ENCODE measurements at places on chromosomes 11 and 22.

DNA sequence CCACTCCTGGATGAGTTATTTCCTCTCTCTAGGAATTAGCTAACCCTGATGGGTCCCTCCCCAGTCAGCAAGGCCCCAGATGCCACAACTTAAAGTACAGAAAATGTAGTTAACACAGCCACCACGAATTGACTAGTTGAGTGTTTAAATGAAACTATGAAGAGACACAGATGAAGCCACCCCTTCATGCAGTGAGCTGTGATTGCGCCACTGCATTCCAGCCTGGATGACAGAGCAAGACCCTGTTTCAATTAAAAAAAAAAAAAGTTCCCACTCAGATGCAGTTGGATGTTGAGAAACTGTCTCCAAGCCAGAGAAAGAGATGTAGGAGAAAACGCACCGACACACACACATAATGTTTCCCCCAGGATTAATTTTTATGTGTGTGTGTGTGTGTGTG, 53.3 kb downstream of the SCN3B start:
- no peak for DNase-seq

GRCh38 chr11:77206264-77207018, 78.4 kb downstream of the MYO7A start:
- no peak for DNase-seq

- DNase-seq, result no peak
Measured at GRCh38 chr11:84790849-84791427, 836.2 kb downstream of the DLG2 start.

DNA sequence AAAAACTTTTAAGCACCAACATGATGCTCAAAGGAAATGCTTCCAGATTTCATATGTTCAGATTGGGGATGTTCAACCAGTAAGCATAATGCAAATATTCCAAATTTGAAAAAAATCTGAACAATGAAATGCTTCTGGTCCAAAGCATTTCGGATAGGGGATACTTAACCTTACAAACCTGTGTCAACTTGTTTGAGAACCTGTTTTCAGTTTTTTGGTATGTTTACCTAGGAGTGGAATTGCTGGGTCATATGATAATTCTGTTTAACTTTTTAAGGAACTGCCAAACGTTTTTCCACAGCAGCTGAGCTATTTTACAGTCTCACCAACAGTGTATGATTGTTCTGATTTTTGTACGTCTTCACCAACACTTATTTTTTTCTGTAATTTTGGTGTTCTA, 23.7 kb downstream of the FAR1 start:
- DNase-seq, result no peak

GRCh38 chr22:47100646-47101200, 338.3 kb downstream of the TBC1D22A start:
- no peak for DNase-seq

DNA sequence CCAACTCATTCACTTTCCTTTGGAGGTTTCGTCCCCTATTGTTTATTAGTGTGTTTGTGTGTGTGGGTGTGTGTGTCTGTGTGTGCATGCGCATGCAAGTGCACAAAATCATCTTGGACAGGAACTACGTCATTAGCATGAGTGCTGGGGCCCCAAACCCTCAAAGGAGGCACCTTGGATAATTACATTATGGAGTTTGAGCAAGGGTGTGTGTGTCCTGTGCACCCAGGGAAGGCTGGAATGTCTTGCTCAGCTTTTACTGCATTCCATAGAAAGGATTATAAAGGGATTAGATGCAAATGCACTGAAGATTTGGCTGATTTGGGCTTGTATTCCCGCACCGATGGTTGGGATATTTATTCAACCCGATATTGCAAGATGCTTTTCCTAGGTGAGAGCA, 203.4 kb upstream of the NAV2 start:
- no peak for DNase-seq

GRCh38 chr22:35375526-35375925, 5.4 kb upstream of the HMOX1 start:
- no peak for DNase-seq

GRCh38 chr22:20015187-20015625, 1.4 kb downstream of the ARVCF start:
- DNase-seq, result no peak

DNA sequence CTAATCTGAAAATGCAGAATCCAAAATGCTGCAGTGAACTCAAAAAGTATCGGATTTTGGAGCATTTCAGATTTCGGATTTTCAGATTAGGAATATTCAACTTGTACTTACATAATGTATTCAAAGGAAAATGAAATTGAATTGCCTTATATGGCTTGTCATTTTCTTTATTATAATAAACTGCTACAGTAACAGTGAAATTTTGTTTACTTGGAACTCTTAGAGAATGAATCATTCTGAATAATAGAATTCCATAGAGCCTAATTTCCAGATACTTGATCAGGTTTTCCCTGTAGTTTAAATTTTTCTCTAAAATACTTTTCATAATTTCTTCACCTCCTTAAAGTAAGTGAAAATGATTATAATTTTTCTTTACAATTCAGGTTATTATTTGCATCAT, 17.3 kb downstream of the TTC17 start:
- DNase-seq, result no peak

DNA sequence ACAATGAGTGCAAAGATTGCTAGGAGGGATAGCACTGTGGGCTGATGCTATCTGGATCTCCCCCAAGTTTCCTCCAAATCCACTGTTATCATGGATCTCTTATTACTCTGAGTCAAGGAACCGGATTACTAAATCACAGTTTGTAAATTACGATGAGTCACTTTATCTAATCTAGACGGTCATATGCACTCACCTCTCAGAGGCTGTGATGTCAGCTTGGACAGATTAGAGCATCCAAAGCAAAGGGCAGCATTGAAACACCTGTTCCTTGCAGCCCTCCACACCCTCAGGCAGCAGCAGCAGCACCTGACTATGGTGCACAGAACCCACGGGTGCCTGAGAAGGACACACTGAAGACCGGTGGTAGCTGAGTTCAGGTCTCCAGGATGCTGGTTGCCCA, 14.0 kb upstream of the POU2AF1 start:
- DNase-seq, result no peak

- no peak for DNase-seq
Measured at GRCh38 chr22:49724030-49724892, 103.4 kb downstream of the BRD1 start.

DNA sequence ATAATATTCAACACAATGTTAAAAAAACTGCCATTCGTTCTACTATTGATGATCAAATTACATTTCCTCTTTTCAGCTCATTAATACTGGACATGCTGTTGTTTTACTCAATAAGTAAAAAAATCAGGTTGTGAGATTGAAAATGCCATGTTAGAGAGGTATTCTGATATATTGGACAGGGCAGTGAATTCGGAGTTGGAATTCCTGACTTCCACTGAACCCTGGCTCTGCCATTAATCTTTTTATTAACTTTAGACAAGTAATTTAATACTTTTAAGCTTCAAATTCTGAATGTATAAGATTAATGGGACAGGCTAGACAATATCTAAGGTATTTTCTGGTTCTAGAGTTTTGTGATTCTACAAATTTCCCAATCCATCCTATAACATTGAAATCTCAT, 12.2 kb upstream of the NOX4 start:
- DNase-seq, result no peak

GRCh38 chr11:17611049-17611448, 64.0 kb downstream of the OTOG start:
- no peak for DNase-seq

GRCh38 chr22:29702000-29702930, 17.5 kb upstream of the CABP7 start:
- DNase-seq, result no peak

DNA sequence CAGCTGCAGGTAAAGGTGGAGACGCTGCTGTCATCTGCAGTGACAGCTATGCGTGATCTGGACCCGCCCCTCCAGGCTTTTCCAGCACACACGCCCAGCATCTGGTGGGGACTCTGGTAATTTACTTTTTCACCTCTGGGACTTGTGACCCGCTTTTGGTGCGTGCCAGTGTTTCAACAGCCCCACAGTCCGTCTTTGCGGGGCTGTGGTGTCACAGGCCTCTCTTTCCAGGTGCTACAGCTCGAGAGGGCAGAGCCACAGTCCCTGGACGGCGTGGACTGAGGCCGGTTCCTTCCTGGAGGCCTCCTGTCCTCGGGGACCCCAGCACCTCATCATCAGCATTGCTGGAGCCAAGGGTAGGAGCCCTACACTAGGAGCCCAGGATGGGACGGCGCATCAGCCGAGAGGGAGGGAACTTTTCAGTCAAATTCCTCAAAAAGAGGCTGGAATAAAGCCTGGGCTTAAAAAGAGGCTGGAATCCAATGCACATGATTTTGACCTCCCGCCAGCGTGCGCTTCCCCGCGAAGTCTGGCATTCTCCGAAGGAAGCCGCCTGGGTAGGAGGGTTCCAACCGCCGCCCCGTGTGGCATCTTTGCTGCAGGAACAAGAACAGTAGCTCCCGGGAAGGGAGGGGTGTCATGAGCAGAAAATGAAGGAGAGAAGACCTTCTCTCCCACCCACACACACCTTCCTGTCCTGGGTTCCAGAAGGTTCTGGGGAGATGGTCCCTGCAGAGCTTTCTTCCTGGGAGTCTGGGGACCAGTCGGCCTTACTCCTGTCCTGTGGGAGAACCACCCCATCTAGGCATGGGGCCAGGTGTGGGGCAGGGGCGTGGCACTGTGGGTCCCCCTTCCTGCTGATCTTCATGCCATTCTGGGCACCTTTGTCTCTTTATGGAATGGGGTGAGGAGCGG, 25.7 kb upstream of the KRTAP5-7 start:
- DNase-seq, result no peak

- DNase-seq, result no peak
Measured at GRCh38 chr11:34243600-34244464, 114.0 kb downstream of the ABTB2 start.

GRCh38 chr11:135009125-135009524, 597.1 kb upstream of the B3GAT1 start:
- no peak for DNase-seq

DNA sequence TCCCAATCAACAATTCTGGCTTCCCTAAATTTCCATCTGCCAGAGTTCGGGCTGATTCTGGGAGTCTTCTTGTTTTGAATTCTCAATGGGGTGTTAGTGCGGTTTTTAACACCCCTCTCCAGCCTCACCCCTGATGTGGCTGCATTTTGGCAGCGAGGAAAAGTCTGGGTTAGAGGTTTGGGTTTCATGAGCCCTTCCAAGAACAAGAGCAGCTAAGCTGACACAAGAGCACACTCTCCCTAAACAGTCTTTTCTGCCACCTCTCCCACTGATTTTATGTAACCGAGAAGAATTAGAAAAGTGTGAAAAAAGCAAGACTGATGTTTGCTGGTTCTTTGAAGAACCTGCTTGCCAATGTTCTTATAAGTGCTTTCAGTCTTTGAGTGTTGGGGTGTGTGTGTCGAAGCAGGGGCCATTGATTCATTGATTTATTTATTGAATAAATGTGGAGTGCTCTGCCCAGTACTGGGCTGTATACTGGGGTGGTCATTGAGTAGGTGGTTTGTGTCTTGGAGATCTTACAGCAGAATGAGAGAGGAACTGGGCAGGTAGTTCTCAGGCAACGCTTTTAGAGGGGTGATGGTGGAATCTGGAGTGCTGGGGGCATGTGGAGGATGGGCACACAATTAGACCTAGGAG, 101.5 kb downstream of the TRAF6 start:
- DNase-seq, result no peak

- DNase-seq, result no peak
Measured at GRCh38 chr22:23850136-23850611, 7.5 kb upstream of the SLC2A11 start.

GRCh38 chr11:66904561-66904960, 47.7 kb downstream of the LRFN4 start:
- no peak for DNase-seq

DNA sequence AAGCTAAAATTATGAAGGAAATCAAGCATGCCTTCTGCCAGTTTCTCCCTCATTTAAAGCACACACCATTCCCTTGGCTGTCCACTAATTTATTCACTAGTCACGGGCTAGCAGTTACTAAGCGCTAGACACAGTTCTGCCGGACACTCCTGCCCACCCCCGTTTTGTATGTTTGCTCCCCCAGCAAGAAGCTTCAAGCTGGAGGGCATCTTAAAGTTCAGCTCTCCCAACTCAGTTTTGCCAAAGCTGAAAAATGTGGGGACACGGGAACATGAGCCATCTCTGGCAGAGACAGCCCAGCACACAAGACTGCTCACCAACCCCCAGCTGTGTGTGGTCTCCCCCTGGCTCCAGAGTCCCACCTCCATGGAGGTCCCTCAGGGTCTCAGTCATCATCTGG, 263.6 kb downstream of the BRD1 start:
- DNase-seq, result no peak

DNA sequence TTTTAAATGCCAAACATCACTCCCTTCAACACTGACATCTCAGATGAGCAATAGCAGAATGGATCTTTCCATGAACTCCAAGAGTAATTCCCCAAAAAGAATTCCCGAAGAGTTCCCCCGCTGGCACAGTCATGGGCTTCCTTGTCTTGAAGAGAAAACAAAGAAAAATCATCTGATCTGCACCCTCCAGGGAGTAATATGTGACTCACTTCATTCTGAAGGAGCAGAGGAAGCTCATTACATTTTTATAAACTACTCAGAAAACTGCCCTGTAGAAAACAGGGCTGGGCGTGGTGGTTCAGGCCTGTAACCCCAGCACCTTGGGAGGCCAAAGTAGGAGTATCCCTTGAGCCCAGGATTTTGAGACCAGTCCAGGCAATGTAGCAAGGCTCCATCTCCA, 35.7 kb downstream of the CELSR1 start:
- no peak for DNase-seq

DNA sequence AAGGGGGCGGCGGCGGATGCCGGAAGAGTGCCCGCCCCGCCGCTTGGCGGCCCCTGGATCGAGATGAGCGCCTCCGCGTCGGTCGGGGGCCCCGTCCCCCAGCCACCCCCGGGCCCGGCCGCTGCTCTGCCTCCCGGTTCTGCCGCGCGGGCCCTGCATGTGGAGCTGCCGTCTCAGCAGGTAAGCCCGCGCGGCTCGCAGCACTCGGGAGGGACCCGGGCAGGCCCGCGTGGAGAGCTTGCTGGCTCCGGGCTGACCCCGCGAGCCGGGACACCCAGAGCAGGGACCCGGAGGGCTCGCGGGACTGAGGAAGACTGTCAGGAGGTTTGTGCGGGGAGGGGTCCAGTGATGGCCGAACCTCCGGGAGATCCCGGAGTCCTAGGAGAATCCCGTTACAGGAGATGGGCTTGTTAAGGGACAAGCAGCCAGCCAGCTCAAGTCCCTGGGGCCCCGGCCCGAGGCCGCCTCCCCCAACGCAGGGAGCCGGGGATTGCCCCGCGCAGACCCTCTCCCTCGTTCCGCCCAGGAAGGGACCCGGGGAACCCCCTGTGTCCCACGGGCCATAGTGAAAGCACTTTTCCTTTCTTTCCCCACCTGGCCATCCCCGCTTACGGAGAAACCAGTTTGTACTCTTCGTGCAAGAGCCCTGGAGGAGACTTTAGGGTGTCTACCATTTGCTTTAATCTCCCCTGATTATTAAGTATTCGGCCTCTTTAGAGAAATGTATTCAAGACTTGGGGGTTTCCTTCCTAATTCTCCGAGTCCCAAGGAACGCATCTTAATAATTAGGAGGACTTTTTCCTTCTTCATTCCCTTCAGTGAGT, 547 bp downstream of the UVRAG start:
- no peak for DNase-seq
